ENCODE measurements at places on chromosomes 3 and 15. TPM values are rescaled to one million over a fixed set of nuclear protein-coding genes. Genes with fewer than 3 reads are reported as not detected.

DNA sequence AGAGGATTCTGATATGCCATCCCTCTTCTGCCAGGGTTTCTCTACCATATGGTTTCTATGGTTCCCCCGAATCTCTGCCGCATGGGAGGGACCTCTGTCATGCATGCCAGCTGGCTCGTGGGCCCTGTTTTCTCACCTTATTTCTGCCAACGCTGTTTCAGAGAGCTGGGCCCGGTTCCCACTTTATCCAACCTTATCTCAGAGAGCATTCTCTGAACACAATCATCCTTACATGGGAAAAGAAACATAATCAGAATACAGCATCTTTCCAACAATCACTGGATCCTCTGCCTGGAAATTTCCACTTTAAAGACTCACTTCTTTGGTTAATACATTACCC is 234.5 kb upstream of the ZBTB20 start:
- no peaks in the 10 kb centered on the region for H3K36me3 ChIP-seq
- no peak for DNase-seq
- H3K4me3 ChIP-seq, result no peak overlapping the region

DNA sequence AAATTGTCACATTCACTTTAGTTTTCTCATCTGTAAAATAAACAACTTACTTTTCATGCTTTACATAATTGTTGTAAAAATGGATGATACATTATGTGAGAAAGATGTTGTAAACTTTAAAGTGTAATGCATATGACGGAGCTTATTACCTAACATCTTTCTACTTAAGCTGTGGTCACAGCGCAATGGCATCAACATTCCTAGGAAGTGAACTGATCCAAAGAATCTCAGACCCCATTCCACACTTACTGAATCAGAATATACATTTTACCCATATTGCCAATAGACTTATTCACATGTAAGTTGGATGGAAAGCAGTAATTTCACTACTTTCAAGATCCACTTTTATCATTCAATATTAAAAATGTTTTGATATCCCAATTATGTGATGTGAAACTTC is 497.5 kb downstream of the FGF12 start:
- H3K36me3 ChIP-seq, result no peaks in the 10 kb centered on the region
- H3K4me1 ChIP-seq, result no peaks in the 10 kb centered on the region
- no peak for DNase-seq

DNA sequence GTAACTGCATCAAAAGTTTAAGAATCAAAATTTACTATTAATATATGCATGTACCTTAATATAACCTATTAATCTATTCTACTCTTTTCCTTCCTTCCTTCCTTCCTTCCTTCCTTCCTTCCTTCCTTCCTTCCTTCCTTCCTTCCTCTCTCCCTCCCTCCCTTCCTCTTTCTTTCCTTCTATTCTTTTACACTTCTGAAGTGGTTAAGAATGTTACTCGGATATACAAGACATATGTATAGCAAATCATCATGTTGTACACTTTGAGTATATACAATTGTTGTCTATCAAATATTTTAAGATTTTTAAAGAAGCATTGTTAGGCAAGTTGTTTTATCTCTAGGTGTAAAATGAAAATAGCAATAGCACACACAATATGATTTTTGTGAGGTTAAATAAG is 713.1 kb upstream of the NAALADL2 start:
- DNase-seq, result no peak
- H3K36me3 ChIP-seq, result no peaks in the 10 kb centered on the region
- H3K27ac ChIP-seq, result no peak overlapping the region
- no peaks in the 10 kb centered on the region for H3K27me3 ChIP-seq

- H3K4me3 ChIP-seq, result no peak overlapping the region
- DNase-seq, result no peak
- H3K4me1 ChIP-seq, result no peaks in the 10 kb centered on the region
Measured at GRCh38 chr15:35596285-35596684, 50.3 kb upstream of the DPH6 start.

DNA sequence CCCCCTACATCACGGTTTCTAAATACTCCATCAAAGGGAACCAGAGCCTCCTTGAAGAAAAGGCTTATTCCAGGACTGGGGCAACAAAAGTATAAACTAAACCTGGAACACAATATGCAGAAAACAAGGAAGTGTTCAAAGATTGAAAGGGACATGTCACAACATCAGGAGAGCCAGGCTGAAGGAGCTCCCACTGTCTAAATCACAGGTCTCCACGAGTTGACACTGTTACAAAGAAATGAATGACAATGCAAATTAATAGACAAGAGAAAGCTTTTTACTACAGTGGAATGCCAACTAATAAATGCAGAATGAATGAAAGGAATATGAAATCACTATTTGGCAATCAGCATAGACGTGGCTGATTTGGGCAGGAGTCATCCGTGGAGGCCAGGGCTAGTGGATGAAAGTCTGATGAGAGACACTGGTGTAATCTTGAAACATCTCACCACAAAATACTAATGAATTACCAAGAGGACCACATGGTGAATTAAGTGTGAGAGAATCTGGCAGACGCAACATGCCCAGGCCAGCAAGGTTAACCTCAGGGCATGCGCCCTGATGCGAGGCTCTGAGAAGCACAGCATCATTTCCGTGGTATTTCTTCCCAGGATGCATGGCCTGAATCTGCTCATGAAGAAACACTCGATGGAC is 123.8 kb upstream of the TJP1 start:
- no peak overlapping the region for H3K4me3 ChIP-seq
- H3K4me1 ChIP-seq, result no peaks in the 10 kb centered on the region
- H3K27ac ChIP-seq, result no peak overlapping the region
- no peak for DNase-seq
- no peaks in the 10 kb centered on the region for H3K36me3 ChIP-seq

- DNase-seq, result no peak
- H3K4me1 ChIP-seq, result peaks cover 5% of the 10 kb centered on the region
- no peaks in the 10 kb centered on the region for H3K27me3 ChIP-seq
- no peak overlapping the region for H3K27ac ChIP-seq
Measured at GRCh38 chr15:31557899-31558298, 231.3 kb downstream of the KLF13 start.

- H3K27me3 ChIP-seq, result no peaks in the 10 kb centered on the region
- no peak overlapping the region for H3K4me3 ChIP-seq
- no peaks in the 10 kb centered on the region for H3K4me1 ChIP-seq
- DNase-seq, result no peak
- no peaks in the 10 kb centered on the region for H3K36me3 ChIP-seq
Measured at GRCh38 chr3:144272680-144273079, 301.1 kb downstream of the DIPK2A start.

- H3K27me3 ChIP-seq, result no peaks in the 10 kb centered on the region
- no peak overlapping the region for H3K4me3 ChIP-seq
- H3K36me3 ChIP-seq, result no peaks in the 10 kb centered on the region
- no peak for DNase-seq
- H3K4me1 ChIP-seq, result peaks cover 24% of the 10 kb centered on the region
- no peak overlapping the region for H3K27ac ChIP-seq
Measured at GRCh38 chr3:150372722-150373121, 35.4 kb upstream of the TSC22D2 start.

DNA sequence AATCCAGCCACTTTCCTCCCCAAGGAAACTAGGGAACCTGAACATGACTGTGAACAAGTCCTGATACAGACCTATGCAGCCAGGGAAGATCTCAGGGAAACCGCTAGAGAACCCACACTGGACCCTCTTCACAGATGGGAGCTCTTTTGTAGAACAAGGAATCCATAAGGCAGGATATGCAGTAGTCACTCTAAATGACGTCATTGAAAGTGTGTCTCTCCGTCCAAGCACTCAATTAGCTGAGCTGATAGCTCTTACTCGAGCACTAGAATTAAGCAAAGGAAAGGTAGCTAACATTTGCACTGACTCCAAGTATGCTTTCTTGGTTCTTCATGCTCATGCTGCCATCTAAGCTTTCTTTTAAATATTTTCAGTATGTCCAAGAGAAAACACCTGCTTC is 10.0 kb upstream of the SMCO1 start:
- DNase-seq, result no peak
- H3K27ac ChIP-seq, result no peak overlapping the region
- H3K36me3 ChIP-seq, result no peaks in the 10 kb centered on the region
- no peaks in the 10 kb centered on the region for H3K4me1 ChIP-seq

LRRN1 gene
- total RNA-seq, result 3.8 TPM

LDHAL6B gene
- total RNA-seq, result not detected

GOLGA6B gene
- not detected for total RNA-seq

CHDH gene
- 6.5 TPM for total RNA-seq

ZNF660 gene
- 0.20 TPM for total RNA-seq

PLSCR2 gene
- total RNA-seq, result not detected
